SW480 (cell line): ENCODE measurements at places on chromosomes 16 and 17.

DNA sequence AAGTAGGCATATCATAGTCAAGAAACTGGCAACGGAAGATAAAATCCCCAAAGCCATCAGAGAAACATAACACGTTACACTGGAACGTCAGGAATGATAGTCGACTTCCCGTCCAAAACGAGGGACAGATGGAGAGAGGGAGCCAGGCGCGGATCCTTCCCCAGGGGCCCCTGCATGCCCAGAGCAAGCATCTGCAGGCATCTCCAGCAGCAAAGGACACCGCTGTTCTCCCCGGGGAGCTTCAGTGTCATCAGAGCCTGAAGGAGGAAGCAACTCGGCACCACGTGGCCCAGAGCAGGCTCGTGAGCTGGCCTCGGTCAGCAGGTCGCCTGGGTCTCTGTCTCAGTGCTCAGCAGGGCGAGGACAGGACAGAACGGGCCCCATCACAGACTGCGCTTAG, 50.1 kb downstream of the LMF1 start:
- no peak for DNase-seq

GRCh38 chr17:29591146-29591736, 1.7 kb upstream of the ANKRD13B start:
- DNase-seq = peak; percentile 76

- no peak for DNase-seq
Measured at GRCh38 chr16:70725912-70726828, 40.3 kb upstream of the MTSS2 start.

GRCh38 chr17:43701318-43701743, 39.6 kb upstream of the MEOX1 start:
- DNase-seq = peak; percentile 90

DNA sequence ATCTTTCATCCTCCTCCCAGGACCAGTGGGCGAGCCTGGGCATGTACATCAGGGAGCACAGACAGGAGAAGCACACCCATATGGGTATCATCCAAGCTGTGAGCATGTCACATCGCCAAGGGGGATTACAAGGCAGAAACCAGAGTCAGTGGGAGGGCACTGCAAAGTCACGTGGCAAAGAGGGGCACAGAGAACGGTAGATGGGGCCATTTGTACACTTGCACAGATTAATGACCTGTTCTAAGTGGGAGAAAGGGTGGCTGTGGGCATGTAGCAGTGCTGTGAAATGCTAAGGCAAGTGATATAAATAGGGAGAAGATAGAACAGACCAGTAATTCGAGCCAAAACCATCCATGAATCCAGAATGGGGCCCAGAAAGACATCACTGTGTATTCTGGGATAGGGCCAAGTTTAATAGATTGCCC, 265.0 kb downstream of the CPPED1 start:
- no peak for DNase-seq

- peak; percentile 88 for DNase-seq
Measured at GRCh38 chr16:383326-384051, 1.7 kb upstream of the PGAP6 start.

DNA sequence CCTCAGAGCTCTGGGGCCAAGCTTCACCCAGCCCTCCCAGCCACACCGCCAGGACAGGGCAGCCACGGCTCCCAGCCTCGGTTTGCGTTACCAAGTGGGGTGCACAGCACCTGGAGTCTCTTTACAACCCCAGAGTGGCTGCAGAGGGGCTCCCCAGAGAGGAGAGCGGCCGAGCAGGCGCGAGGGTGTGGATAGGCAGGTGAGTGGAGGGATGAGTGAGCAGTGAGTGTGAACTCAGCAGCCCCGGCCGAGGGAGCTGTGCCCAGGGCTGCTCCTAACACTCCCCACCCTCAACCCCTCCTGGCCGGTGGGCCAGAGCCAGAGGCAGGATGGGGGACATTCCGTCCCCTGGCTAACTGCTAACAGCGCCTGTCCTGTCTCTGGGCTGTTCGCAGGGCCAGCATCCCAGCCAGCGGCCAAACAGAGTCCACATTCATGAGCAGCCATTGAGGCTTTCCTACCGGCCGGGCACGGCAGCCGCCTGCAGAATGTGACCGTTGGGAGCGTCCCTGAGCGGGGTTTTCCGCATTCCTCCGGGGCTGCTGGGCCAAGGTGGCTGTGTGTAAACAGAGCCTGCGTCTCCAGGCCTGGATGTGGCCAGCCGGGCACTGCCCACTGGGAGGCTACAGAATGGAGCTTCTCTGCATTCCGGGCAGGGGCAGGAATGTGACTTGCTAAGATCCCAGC, 5.3 kb downstream of the ZNF469 start:
- DNase-seq = peak; percentile 82

GRCh38 chr16:84501077-84501735, 3.3 kb downstream of the MEAK7 start:
- peak; percentile 84 for DNase-seq

GRCh38 chr17:57459286-57459915, 203.1 kb downstream of the MSI2 start:
- DNase-seq = peak; percentile 81

DNA sequence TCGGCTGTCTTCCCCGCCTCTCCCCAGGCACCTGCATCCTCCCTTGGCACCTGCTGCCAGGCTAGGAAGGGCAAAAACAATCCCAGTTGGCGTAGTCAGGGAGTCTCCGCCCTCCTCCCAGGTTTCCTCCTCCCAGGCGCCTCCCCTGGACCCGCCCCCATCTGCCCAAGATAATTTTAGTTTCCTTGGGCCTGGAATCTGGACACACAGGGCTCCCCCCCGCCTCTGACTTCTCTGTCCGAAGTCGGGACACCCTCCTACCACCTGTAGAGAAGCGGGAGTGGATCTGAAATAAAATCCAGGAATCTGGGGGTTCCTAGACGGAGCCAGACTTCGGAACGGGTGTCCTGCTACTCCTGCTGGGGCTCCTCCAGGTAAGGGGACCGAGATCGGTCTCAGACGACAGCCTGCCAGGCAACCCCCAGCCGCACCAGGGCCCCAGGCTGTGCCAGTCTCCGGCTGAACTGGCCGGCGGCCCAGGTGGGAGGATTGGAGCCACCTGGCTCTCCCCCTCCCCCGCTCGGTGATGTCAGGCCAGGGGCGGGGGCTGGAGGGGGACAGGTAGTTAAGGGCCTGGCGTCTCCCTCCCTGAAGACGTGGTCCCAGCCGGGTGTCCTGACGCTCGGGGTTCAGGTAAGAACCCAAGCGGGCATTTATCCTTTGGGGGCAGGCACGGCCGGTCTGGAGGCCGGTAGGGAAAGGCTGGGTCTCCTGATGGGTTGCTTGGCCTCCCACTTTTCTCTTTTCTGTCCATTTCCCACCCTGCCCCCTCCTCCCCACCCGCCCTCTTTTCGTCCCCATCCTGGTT, at the start of gene GRB7:
Gene GRB7 (plus strand): TSS at position 179 of the 808 bp plus-strand sequence. CDS start 4,364 bp downstream, outside the sequence.
- peak; percentile 80 for DNase-seq

- DNase-seq = peak; percentile 100
Measured at GRCh38 chr17:43530288-43531081, 15.7 kb downstream of the ETV4 start.

DNA sequence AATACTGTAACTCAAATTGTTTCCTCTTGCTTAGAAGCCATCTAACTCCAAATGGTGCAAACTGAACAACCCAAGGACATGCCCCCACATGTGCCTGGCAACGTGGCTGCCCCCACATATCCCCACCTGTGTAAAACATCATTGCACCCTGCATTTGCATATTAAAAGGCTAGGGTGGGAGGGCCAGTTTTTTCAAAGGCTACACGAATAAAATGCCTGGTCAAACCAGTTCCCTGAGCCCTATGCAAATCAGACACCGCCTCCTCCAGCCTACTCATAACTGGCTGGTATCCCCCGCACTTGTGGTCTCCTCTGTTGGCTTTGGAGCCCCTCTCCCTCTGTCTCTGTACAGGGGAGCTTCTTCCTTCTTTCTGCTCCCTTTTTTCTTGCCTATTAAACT, 26.7 kb downstream of the C16orf54 start:
- no peak for DNase-seq

GRCh38 chr16:72198771-72199201, 26.8 kb upstream of the PMFBP1 start:
- DNase-seq = no peak

DNA sequence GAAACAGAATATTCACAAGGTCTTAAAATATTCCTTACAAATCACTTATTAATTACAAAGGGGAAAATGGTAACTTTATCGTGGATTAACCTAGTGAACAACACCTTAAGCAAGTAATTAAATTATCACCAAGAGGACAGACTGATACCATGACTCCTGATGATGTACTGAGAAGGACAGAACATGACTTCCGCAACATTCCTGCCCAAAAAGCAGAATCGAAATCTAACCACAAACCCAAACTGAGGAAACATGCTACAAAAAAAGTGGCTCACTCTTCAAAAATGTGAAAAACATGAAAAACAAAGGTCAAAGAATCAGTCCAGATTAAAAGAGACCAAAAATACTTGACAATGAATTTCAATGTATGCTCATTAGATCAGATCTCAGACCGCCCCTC, 151.5 kb downstream of the AATF start:
- DNase-seq = no peak

DNA sequence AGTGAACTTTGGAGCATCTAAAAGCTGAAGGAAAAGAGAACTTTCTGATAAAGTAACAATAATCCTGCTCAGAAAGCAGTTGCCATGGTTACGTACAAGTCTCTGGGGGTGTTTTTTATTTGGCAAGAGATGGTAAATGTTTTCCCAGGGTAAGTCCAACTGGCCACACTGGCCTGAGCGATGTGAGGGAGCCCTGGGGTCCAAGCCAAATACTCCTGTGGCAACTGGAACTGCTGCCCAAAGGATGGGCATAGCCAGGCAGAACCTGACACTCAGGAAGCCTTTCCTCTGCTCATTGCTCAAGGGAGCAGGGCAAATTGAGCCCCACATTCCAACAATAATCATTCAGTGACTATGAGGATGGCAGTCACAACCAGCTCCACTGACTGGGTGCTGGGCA, 26.8 kb upstream of the WSCD1 start:
- no peak for DNase-seq

DNA sequence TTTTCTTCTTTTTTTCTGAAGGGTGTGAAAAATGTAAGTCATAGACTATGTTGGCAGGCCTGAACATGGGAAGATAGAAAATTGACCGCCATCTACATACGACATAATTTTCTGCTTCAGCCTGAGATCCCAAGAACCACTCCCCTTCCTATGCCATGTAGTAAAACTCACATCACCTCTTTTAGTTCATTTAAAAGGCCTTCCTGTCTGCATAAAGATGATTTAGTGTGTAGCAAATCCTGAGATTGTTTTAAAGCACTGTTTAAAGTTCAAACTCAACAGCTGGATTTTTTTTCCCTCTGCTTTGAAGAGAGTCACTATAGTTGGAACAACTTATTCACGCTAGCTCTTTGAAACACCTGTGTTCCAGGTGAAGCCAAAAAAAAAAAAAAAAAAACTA, 101.5 kb downstream of the NLK start:
- no peak for DNase-seq

GRCh38 chr17:42459801-42460281, 1.2 kb downstream of the ATP6V0A1 start:
- peak; percentile 31 for DNase-seq

GRCh38 chr17:3722716-3723115, 987 bp upstream of the HASPIN start:
- DNase-seq = no peak

- DNase-seq = peak; percentile 57
Measured at GRCh38 chr16:83994087-83994486, 26.0 kb downstream of the NECAB2 start.

- DNase-seq = no peak
Measured at GRCh38 chr17:3835410-3836229, 10.4 kb downstream of the NCBP3 start.

DNA sequence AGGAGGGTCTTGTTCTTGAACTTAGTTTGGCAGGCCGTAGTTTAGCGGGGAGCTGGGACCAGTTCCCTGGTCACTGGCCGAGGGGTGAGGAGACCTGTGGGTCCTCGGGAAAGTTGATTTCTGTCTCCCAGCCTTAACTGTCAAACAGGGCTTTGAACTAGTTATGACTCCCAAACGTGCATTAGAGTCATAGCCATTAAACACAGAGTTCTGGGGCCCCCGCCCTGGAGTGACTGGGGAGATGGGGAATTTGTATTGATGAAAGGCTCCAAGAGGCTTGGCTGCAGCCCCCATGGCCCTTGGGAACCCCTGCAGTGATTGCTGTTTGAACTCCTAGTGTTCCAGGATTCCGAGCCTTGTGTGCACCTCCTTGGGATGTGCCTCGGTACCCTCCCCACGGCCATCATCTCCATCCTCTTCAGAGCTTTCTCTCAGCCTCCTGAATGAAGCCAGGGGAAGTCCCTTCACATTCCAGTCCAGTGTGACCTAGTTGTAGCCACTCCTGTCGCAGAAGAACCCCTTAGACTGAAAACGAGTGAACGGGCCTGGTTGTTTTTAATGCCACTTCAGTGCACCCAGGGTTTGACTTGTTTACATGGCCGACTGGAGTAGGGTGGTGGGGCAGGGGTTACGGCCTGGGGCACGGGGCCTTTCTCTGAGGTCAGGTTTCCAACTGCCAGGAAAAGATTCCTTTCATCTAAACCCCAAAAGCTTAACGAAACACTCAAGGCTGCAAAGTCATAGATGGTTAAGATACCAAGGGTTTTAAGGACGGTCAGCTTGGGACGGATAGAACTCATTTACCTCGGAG, 1.4 kb downstream of the MPRIP start:
- DNase-seq = no peak

DNA sequence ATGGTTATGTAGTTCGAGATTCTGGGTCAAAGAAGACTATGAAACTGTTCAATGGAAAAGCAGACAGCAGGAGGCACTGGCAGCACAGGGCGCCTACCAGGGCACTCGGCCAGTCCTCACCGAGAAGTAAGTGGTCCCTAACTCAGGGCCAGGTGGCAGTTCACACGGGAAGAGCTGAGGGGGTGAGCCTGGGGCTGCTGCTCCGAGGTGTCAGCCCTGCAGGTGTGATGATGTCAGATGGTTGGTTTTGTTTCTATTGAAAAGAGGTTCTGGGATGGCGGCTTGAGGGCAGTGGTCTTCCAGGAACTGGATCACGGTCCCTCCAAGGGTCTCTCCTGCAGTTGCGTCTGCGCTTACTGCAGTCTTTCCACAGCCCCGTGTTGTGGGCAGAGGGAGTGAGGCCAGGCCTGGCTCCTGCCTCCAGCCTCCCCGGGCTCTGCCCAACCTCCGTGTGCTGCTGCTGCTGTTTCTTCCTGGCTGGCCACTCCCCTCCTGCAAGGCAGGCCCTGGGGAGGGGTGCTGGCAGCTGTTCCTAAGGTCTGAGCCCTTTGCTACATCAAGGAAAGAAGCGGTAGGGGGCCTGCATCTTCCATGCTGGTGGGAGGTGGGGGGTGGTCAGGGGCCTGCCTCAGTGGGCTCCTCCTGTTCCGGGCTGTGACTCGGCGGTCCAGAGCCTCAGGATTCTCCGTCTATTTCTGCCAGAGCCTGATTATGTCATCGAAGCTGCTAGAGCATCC, 22.6 kb downstream of the RNF213 start:
- DNase-seq = no peak

- DNase-seq = no peak
Measured at GRCh38 chr16:85731179-85731578, 19.7 kb downstream of the C16orf74 start.

GRCh38 chr17:60744355-60744966, 66.8 kb downstream of the BCAS3 start:
- DNase-seq = no peak
